WTC11 (cell line): ENCODE measurements at places on chromosomes 12 and 14.

GRCh38 chr12:124010687-124011086, 37.7 kb downstream of the ZNF664 start:
- no peak for DNase-seq

GRCh38 chr12:114898159-114898558, 214.2 kb upstream of the TBX3 start:
- no peak for DNase-seq

- peak; percentile 45 for DNase-seq
Observed at GRCh38 chr14:77026930-77027537, 1.5 kb downstream of the IRF2BPL start.

DNA sequence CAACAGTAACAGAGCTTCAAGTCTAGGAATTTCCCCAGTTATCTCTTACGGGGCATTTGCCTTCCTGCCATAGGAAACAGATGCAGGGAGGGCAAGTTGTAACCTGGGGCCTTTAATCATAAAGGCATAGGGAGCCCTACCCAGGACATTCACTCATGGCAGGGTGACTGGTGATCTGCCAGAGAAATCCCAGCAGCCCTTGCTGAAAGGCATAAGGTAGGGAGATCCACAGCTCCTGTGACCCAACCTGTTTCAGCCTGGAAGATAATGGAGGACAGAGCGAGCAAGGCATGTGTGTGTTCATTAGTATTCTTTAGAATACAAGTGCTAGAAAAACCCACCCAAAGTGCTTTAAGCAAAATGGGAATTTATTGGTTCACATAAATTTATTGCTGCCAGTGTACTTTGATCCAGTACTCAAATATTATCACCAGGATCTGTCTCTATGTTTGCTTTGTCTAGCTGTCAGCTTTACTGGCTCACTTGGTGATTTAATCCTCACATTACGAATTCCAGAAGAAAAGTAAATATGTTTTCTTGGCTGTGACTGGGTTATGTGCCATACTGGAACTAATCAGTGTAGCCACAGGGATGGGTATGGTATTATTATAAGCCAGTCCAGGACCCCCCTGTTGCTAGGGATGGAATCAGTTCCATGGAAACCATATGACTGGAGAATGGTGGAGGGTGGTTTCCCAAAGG, 21.1 kb upstream of the AKAP6 start:
- DNase-seq, result no peak

GRCh38 chr12:49702676-49703215, 4.5 kb downstream of the FMNL3 start:
- DNase-seq, result no peak

- no peak for DNase-seq
Observed at GRCh38 chr12:105775343-105775742, 363.4 kb downstream of the NUAK1 start.
